ENCODE measurements at places on chromosomes 13 and 19.

GRCh38 chr13:41061914-41062837 lies 867 bp downstream of the WBP4 start:
- DNase-seq, result peak; percentile 69

DNA sequence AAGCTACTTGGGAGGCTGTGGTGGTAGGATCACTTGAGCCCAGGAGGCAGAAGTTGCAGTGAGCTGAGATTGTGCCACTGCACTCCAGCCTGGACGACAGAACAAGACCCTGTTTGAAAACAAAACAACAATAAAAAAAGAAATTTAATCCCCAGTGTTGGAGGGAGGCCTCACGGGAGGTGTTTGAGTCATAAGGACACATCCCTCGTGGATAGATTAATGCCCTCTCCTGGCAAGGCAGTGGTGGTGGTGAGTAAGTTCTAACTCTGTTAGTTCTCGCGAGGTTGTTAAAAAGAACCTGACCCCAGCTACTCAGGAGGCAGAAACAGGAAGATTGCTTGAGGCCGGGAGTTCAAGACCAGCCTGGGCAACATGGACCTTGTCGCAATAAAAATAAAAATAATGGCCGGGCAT lies 27.6 kb upstream of the SIN3B start:
- DNase-seq, result no peak

GRCh38 chr19:633786-634639 lies 676 bp upstream of the POLRMT start:
- DNase-seq, result no peak

GRCh38 chr19:32691291-32691951 lies at the start of gene NUDT19:
NUDT19 (plus strand) TSS chr19:32691821; CDS start chr19:32691961, 140 bp downstream.
- peak; percentile 63 for DNase-seq

- no peak for DNase-seq
Measured at GRCh38 chr13:86368924-86369323, 569.7 kb upstream of the SLITRK6 start.

GRCh38 chr13:20525144-20525600 lies 485 bp downstream of the CRYL1 start:
- no peak for DNase-seq
